Colonic mucosa (tissue), 4 donors: ENCODE measurements at places on chromosomes 7 and 10. TPM values are rescaled to one million over a fixed set of nuclear protein-coding genes. Genes with fewer than 3 reads are reported as not detected.

C10orf105 gene
- not detected for total RNA-seq

NPFFR1 gene
- total RNA-seq = 0.08 TPM

ZNF488 gene
- total RNA-seq = 4.1 TPM

DNA sequence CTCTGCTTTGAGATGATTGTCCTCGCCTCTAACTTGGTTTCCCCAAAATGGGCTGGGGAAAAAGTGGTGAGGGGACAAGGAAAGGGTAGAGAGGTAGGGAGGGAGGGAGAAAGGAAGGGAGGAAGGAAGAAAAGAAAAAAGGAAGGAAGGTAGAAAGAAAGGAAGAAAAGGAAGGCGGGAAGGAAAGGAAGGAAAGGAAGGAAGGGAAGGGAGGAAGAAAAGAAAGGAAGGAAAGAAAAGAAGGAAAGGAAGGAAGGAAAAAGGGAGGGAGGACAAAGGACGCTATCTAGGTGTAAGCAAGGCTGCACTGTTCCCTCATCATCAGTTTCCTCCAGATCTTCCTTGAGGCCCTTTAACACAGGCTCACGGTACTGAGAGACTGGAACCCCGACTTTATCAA, 2.2 kb downstream of the GNA12 start:
- no peaks in the 10 kb centered on the region for H3K36me3 ChIP-seq
- H3K4me1 ChIP-seq = peaks cover 5% of the 10 kb centered on the region
- DNase-seq = no peak
- no peaks in the 10 kb centered on the region for H3K27me3 ChIP-seq
- H3K4me3 ChIP-seq = no peak overlapping the region
